ENCODE measurements at places on chromosomes 2 and 18.

GRCh38 chr2:196330645-196331044, 159.3 kb upstream of the STK17B start:
- no peak for DNase-seq

DNA sequence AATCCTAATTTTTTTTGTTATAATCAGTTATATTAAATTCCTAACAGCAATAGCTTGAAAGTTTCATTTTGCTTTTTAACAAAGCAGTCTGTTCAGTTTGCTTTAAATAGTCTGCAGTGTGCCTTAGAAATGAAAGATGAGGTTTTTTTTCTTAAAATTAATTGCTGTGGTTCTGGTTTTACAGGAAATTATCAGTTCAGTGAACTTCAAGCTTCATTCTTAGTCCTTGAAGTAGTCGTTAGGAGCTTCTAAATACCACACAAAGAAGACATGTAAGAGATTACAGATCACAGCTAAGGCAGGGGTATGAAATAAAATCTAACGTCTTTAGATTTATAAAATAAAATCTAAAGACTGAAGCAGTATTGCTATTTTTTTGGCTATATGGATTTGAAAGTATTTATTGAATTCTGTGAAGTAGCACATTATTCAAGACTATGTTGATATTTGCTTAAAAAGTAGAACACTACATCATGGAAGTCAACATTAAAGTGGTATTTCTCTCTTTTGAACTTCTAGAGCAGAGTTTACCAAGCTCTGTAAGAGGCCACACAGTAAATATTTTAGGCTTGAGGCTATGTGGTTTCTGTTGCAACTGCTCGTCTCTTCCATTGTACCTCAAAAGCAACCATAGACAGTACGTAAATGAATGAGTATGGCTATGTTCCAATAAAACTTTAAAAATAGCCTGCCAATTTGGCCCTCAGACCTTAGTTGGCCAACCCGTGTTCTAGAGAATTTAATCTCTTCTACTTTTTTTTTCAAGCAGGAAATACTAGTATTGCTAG, 81.5 kb upstream of the STON1 start:
- peak; percentile 82 for DNase-seq

- no peak for DNase-seq
Measured at GRCh38 chr2:78992807-78993517, 32.5 kb upstream of the REG3G start.

GRCh38 chr2:9573840-9574239, 18.2 kb upstream of the ADAM17 start:
- no peak for DNase-seq

DNA sequence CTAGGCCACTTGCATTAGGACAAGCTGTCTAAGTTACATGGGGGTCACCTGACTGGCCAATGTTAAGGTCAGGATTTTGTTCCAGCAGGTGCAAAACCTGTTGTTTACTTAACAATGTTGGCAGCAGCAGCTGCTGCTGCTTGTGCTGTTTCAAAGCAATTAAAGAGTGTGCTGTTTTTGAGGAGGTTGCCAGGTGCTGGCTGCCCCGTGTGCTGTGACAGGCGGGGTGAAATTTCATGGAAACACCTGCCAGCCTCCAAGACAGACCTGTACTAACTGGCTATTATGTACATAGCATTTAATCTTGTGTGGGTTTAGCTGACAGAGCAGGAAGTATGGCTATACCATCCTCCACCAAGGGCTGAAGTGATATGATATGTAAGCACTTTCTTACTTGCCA, 224.9 kb downstream of the ASXL3 start:
- DNase-seq: no peak

DNA sequence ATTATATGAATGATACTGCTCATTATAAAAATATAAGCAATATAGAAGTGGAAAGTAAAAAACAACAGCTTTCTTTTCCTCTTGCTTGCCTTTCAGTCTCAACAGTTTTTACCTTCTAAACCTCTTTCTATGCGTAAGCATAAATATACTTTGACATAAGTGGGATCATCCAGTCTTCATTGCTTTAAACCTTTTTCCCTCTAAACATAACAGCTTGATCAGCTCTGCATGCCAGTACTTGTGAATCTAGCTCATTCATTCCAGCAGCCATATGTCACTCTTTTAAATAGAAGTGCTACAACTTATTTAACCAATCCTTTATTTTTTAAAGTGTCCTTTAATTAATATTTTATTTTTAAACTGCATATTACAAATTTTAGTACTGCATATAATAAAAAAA, 88.1 kb downstream of the TTC27 start:
- no peak for DNase-seq

GRCh38 chr18:70423988-70424387, 135.1 kb downstream of the SOCS6 start:
- DNase-seq: no peak

- peak; percentile 81 for DNase-seq
Measured at GRCh38 chr2:60998628-60999545, 18.6 kb upstream of the PEX13 start.

GRCh38 chr18:8300751-8301410, 308.4 kb upstream of the RAB12 start:
- no peak for DNase-seq

DNA sequence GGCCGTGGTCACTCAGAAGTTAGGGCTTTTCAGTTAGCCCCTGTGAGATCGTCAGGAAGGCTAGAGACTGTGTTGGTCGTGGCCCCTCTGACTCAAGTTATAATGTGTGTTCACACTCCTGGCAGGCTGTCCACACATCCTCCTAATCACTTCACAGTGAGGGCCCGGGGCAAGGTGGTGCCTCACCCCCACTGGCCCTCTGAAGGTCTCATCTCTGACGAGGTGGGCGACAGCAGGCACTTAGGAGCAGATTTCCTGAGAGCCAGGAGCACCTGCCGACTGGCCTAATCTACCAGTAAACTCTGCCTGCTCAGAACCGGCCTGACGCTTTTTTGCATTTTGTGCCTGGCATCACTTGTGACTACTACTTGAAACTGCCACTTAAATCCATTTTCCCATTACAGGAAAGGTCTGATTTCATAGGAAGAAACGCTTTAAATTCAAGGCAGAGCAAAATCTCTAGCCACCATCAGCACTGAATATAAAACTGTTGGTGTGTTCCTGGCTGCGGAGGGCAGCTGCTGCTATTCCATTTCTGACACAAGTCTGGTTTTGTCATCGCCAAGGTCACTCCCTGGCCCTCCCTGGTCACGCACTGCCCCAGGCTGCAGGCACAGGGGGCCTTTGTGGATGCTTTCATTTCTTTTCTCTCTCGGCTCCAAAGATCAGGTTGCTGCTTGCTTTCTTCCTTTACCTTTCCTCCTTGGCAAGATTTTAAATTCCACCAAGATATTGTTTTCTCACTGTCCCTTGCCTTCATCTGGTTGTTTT, 48.0 kb downstream of the RAB12 start:
- no peak for DNase-seq

GRCh38 chr2:5846881-5847280, 154.7 kb downstream of the SOX11 start:
- DNase-seq: no peak

DNA sequence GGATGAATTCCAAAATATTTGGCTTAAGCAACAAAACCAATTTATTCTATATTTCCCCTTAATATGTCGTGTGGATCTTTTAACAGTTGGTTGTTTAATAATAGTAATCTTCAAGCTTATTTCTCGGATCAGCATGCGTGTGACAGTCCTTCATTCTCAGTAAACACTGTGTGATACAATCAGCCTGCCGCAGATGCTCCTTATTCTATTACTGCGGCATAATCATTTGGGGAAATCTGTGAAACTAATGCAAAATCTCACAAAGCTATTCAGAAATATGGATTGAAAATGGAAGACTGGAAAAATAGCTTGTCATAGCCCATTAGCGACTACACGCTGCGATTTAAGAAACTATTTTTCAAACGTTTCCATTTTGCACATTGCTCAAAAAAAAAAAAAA, 36.9 kb downstream of the LINC00305 start:
- DNase-seq: no peak

- DNase-seq: no peak
Measured at GRCh38 chr2:27216416-27217137, 592 bp upstream of the CAD start.

GRCh38 chr2:10544252-10544651, 96.1 kb upstream of the ODC1 start:
- peak; percentile 58 for DNase-seq

GRCh38 chr2:123566291-123566946, 458.7 kb upstream of the CNTNAP5 start:
- no peak for DNase-seq

- DNase-seq: no peak
Measured at GRCh38 chr2:197208024-197208423, 102.6 kb downstream of the ANKRD44 start.

DNA sequence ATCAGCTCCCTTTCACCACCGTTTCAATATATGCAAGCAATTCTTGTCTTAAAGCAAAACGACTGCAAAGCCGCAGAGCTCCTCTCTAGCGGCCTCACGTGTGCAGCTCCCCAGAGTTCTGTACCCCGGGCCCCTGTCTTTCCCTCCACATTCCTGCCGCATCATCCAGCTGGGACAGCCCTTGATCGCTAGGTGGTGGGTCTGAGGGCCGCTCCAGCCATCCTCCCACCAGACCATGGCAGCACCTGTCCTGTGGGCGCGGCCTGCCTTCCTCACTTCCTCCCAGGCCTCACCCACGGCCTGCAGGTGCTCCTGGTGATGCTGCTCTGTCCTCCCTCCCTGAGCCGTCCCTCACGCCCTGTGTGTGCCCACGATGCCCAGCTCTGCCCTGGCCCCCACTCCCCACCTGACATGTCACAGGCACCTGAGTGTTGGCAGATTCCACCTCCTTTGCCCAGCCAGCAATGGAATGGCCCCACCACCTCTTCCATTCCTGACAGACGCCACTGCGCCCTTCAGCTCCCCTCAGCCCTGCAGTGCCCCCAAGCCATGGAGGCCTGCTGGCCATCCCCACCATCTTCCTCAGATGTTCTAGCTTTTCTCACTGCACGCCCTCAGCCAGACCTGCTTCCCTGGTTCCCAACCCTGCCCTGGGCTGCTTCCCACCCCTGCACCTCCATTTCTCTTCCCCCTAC, 15.3 kb upstream of the ALLC start:
- DNase-seq: no peak

- no peak for DNase-seq
Measured at GRCh38 chr2:185417111-185417510, 321.5 kb upstream of the FSIP2 start.

Measured in hematopoietic multipotent progenitor cell treated with erythropoietin and hydrocortisone succinate and interleukin-3 and kit ligand, for 4 days (in vitro differentiated cells).